Central memory CD8-positive, alpha-beta T cell (primary cell): ENCODE measurements at places on chromosomes 1 and 21.

DNA sequence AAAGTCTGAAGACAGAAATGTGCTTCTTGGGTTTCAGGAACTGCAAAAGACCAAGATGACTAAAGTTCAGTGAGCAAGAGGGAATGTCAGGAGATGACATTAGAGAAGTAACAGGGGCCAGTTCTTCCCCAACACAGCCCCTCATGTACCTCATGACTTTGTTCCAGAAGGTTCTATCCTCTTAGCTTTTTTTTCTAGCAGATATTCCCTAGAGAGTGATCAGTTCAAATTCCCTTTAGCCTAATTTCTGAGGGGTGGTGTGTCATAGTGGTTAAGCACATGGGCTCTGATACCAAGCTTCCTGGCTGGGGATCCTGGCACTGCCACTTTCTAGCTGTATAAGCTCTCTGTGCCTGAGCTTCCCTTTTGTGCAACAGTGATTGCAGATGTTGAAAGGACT lies 108.0 kb downstream of the LBR start:
- DNase-seq, result no peak

- no peak for DNase-seq
These were observed 38.3 kb downstream of the LRRN2 start for GRCh38 chr1:204647114-204647804.

DNA sequence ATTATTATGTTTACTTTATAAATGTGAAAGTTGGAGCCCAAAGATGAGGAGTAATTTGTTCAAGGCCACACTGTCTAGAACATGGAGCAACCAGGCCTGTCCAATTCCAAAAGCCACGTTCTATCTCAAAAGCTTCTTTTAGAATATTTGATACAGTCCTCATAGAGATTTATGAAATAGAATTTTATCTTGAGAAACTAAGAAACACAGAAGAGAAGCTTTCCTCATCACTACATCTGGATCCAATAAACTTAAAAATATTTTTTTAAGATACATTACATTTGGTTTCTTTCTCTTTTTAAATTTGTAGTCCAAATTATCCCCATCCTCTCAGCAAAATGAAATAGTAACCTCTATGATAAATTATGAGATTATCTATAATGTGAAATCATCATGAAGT lies 58.9 kb downstream of the DDAH1 start:
- no peak for DNase-seq

DNA sequence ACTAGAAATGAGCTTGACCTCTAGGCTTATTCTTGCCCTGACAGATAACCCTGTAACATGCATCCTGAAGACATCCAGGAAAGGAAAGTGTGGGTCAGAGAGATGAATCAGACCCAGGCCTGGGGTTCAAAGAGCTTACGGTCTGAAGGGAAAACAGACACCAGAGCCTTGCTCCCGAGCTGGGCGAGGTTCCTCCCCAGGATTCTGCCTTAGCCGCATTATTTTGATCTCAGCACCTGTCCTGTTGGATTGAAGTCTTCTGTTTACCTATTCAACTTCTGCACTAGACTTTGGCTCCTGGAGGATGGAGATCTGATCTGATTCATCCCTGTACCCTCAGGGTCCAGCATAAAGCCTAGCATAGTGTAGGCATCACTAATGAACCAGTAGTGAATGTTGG lies 1.9 kb downstream of the CYP4B1 start:
- DNase-seq, result no peak

DNA sequence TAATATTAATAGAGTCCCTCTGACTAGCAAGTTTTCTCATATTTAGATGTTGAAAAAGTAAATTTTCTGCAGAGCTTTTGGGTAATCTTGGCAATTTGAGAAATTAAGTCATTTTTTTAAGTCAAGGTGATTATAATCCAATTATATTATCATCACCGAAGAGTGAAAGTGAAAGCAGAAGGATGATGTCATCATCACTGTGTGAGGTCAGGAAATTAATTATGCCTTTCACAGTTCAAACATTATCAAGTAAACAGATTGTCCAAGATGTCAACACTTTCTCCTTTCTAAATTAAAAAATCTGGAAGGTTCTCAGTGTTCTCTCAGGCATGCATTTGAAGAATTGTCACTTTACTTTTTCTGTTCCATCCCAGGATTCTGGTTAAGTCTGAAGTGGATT lies 296.0 kb downstream of the TBX15 start:
- no peak for DNase-seq

DNA sequence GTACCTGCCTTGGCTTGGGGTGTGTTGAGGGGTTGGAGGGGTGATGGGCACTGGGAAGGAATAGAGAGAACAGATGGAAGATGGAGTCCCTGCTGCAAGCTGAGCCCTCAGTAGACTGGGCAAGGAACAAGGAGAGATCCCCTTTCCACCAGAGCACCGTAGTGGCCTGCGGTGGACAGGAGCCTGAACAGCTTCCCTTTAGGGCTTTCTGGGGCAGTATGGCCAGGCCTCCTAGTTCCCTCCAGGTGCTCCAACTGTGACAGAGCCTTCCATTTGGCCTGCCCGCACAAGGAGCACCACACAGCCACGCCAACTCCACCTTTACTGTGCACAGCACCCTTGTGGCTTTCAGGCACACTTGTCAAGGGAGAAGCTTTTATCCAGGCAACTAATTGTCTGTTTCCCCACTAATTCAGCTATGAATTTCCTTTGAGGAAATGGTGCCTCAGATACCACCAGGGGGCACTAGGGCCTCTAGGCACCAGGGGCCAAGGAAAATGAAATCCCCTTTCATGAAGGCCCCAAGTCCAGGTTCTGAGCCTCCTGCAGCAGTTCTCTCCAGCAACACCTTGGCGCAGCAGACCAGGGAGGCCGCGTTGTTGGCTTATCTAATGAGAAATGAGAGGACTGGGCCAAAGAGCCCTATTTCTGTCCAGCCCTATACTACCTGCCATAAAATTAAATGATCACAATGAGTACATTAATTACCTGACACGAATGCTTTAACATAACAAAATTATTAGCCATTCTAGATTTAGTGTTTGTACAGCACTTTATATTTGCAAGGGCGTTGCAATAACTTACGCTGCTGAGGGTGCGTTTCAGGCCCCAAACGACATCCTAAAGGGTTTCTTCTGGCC lies 23.1 kb upstream of the ERI3 start:
- no peak for DNase-seq

GRCh38 chr1:235052067-235053008 lies 76.3 kb downstream of the TOMM20 start:
- DNase-seq, result no peak

DNA sequence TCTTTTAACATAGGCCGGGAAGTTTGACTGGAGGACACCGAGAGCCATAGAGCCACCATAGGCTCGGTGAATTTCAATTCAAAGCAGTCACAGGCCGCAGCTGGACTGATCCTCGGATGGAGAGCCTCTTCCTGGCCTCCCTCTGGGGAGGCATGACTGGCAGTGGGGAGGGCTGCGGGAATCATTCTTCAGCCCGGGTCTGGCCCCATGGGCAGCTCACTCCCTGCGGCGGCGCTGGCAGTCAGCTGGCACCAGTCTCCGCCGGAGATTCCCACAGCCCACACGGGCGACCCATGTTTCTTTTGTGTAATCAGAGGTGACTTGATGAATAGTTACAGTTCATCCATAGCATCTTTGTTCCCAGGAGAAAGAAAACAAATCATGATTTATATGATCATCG lies 10.6 kb downstream of the ESPN start:
- no peak for DNase-seq

GRCh38 chr1:65079941-65080340 lies 68.1 kb upstream of the AK4 start:
- DNase-seq, result no peak

GRCh38 chr1:19307794-19308508 lies 4.0 kb downstream of the AKR7A2 start:
- no peak for DNase-seq

DNA sequence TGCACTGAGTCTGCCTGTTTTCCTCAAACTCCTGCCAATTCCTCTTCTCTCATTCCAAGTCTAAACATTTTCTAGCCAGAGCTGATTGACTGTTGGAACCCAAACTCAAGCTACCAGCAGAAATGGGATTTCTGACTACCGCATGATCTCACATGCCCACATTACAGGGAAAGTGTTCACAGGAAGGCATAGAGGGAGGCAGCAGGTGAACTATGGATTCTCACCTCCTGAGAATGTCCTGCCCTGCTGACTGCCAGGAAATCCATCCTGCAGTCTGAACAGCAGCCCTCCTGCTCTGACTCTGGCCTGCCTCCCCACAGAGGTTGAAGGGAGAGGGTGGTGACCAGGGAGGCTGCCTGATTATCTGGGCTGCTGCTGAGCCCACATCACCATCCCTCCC lies 22.5 kb downstream of the IQGAP3 start:
- no peak for DNase-seq

- no peak for DNase-seq
These were observed 86.2 kb downstream of the GRIK3 start for GRCh38 chr1:36948147-36948546.

- no peak for DNase-seq
These were observed 41.8 kb downstream of the GATAD2B start for GRCh38 chr1:153880962-153881361.

DNA sequence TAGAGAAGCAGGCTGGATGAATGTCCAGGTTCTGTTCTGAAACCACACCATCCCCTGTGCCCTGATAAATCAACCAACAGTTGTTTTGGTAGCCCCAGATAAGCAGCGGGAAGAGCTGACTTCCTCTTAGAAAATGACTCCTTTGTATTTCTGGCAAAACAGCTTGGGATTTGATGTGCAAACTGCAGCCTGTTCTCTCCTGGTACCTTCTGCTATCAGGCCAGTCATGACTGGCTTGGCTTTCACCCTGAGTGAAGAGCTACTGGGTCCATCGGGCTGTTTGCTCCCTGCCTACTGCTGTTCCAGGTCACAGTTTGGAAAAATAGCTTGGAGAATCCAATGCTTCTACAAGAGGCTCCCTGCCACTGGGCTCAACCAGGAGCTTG lies 116.8 kb downstream of the DTL start:
- DNase-seq, result no peak

DNA sequence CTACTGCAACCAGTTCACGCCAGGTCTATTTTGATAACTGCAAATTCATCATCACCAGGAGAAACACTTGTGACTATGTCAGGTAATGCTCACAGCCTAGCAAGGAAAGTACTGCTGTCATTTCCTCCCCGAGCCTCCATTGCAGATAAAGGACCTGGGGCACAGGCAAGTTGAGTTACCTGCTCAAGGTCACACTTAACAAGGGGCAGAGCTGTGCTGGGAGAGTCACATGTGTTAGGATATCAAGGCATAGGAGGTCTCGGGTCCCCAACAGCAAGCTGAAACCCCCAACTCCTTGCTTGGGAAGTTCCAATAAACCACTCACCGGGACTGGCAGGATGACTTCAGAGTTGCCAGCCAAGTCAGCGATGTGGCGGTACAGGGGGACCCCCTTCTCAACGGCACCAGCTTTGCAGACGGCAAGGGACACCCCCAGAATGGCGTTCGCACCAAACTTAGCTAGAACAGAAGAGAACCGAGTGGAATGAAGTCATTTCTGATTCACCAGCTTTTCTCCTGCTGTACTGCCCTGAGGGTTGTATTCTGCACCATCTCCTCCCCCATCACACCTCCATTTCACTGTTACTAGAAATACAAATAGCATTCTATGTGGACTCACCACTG lies 11.6 kb downstream of the ENO1 start:
- no peak for DNase-seq

GRCh38 chr1:226223786-226224244 lies 351 bp downstream of the MIXL1 start:
- DNase-seq, result no peak

GRCh38 chr1:68051475-68051874 lies 1.0 kb upstream of the DIRAS3 start:
- DNase-seq, result no peak

GRCh38 chr1:48841966-48842365 lies 65.3 kb upstream of the BEND5 start:
- no peak for DNase-seq

DNA sequence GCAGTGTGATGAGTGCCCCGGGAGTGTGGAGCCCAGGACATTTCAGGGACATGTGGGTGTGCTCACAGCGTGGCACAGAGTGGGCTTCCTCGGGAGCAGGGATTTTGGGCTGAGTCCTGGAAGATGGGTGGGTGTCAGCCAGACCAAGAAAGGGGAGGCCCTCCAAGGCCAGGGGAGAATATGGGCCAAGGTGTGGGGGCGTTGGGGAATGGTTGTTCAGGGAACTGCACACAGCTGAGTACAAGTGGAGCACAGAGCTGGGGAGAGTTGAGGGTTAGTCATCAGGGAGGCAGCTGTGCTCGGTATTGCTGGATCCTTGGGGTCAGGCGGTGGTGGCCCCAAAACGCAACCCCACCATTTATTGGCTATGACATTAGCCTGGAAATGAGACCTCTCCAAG lies 5.5 kb downstream of the POGK start:
- no peak for DNase-seq

- no peak for DNase-seq
These were observed 55.3 kb upstream of the EIF4G3 start for GRCh38 chr1:21232044-21232443.

GRCh38 chr1:10679496-10680220 lies 116.8 kb downstream of the CASZ1 start:
- DNase-seq, result no peak

DNA sequence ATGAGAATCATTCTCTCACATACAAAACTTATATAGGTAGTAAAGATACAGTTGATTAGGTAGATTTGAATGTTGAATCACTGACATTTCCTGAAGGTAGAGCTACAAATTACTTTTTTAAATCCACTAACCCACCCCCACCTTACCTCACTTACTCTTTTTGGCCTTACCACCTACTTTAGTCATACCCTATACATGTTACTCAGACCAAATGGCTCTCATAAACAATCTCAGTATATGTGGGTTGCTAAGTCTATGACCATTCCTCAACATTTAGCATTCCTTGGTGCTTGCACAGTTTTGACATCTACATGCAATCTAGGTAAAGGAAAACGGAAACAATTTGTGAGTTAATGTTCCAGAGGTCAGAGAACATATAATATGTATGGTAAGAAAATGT lies 26.3 kb downstream of the SYDE2 start:
- no peak for DNase-seq

DNA sequence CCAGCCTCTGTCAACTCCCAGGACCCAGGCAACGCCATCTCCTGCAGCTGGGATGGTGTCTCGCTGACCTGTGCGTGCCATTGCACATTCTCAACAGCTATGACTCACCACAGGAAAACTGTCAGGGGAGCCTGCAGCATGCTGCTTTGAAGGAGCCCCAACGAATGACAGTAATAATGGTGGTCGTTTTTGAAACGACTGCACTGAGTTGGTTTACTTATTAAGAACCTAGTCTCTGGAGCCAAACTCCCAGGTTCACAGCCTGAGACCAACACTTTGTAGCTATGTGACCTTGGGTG lies 21.6 kb downstream of the TCEA3 start:
- no peak for DNase-seq

GRCh38 chr1:40980068-40980452 lies 564 bp downstream of the CTPS1 start:
- DNase-seq, result no peak

GRCh38 chr1:173648880-173649605 lies 13.9 kb downstream of the TEX50 start:
- no peak for DNase-seq

- no peak for DNase-seq
These were observed 1.0 kb downstream of the ENTREP3 start for GRCh38 chr1:155254228-155254713.
